ENCODE measurements at places on chromosomes 7 and 10. TPM values are rescaled to one million over a fixed set of nuclear protein-coding genes. Genes with fewer than 3 reads are reported as not detected.

DNA sequence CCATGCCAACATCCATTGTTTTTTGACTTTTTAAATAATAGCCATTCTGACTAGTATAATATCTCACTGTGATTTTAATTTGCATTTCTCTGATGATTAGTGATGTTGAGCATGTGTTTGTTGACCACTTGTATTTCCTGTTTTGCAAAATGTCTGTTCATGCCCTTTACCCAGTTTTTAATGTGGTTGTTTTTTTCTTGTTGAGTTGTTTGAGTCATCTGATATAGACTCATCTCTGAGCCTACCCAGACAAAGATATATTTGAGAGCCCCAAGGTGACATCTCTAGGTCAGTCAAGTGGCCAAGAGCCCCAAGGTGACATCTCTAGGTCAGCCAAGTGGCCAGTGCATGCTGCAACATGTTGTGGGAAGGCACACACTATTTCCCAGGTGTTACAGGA, 224.7 kb downstream of the HECW1 start:
- no peak for DNase-seq

AGAP9 gene
- total RNA-seq, result 22.8 TPM

PNLIPRP2 gene
- 1.6 TPM for total RNA-seq

DNA sequence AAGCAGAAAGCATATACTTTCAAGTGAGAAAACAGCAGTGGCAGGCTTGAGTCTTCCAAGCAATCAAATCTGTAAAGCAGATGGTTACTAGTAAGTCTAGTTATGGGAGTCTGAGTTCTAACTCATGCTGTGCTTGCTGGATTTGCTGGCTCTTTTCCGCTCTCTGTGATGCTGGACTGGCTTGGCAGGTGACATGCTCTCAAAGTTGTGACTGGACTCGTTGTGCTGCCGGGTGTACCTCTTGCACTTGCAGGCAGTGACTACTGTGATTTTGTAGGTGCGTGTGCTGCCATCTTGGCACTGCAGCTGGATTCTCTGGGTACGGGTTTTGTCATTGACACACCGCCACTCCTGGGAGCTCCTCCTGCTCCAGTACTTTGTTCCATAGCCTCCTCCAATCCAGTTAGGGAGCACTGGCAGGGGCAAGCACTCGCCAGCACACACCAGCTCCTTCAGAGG, 3.1 kb downstream of the SOSTDC1 start:
- no peak for DNase-seq

HERC4 gene
- 95.1 TPM for total RNA-seq

DNA sequence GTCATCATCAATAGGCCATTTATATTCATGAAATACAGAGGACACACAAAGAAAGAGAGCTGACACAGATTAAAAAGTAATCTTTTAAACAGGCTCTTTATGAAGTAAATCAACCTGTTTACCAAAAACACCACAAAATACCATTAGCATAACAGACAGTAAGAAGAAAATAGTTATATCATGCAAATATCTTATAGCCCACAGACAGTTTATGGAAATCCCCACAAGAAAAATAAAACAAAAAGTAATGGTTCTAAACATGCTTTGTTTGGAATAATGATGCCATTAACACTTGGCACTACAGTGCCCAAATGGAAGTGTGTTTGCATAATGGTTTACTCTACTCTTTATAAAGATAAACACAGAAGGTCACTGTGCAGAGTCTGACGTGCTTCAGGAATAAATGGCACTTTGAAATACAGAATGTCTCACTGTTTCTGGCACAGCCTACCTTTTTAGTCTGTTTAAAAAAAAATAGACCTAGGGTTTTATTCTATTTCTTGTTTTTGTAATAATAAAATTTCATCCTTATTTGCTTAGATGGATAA, 30.1 kb downstream of the SEMA3D start:
- no peak for DNase-seq

DNA sequence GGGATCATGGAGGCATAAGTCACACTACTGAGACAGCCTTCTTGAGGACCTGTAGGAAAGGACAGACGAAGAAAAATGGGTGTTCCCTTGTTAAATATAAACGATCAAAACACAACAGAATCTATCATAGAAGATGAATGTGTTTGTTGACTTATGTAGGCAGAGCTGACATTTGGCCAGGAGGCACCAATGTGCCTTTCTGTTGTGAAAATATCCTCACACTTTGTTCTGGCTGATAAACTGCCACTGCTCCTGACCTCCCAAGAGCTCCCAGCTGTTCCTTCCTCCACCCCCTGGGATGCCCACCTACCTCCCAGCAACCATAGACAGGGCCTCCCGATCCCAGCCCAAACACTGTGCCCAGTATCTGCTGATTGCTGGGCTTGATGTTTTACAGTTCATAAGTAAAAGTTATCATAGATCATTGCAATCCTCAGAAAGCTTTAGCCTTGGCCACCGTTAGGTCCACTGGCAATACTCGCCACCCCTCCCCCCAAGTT, 116.6 kb downstream of the CTTNBP2 start:
- no peak for DNase-seq

COL26A1 gene
- 0.09 TPM for total RNA-seq

DNA sequence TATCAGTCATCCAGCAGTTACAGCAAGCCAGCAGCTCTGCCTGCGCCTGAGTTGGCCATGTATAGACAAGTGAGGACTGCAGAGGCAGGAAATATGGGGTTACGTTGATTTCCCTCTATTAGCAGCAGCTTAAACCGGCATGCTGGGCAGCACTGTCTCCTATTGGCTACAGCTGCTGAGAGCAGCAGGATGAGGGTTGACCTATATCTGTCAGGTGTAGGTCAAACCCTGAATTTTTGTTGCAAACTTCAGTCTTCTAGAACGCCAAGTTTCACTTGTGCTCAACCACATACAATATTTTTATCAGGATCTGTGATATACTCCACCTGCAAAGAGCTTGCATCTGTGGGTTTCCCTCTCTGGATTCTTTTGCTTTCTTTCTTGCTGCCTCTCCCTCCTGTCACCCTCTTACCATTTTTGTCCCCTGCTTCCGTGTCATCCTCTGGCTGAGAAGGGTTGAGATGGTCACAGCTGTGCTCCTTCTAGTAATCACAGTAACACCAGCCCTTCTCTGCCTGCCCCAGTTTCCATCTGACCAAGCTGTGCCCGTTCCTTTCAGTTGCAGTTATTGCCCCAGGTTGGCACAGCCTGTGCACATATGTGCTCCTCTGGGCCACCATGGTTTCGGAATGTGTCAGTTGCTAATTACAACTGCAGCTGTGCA, 23.8 kb upstream of the GLCCI1 start:
- DNase-seq, result no peak

DNA sequence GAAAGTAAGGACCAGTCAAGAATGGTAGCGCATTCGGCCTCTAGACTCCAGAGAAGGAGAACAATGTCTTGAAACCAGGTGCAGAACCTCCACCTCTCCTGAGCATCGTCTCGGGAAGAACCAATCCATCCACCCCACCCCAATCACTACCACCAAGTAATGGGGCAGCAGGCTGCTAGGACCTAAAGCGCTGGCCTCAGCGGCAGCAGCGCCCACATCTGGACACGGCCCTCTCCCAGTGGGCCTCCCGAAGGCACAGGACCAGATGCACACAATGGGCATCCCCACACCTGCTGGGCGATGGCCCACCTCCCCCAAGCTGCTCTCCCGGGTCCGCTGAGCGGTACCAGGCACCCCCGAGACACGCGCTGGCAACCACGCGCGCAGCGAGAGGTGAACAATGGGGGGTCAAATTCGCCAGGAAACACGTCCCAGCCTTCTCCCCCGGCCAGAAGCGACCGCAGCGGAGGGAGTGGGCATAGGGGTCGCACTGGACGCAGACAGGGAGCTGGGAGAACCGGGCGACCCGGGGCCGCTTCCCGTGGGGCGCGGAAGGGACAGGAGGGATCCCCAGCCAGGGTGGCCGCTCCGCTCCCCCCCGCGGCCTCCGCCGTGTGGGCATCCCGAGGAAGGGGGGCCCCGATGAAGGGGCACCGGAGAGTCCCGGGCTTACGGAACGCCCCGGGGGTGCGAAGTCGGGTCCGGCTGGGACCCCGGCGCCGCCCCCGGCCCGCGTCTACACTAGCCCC, 506 bp downstream of the CTTNBP2 start:
- peak; percentile 62 for DNase-seq

DNA sequence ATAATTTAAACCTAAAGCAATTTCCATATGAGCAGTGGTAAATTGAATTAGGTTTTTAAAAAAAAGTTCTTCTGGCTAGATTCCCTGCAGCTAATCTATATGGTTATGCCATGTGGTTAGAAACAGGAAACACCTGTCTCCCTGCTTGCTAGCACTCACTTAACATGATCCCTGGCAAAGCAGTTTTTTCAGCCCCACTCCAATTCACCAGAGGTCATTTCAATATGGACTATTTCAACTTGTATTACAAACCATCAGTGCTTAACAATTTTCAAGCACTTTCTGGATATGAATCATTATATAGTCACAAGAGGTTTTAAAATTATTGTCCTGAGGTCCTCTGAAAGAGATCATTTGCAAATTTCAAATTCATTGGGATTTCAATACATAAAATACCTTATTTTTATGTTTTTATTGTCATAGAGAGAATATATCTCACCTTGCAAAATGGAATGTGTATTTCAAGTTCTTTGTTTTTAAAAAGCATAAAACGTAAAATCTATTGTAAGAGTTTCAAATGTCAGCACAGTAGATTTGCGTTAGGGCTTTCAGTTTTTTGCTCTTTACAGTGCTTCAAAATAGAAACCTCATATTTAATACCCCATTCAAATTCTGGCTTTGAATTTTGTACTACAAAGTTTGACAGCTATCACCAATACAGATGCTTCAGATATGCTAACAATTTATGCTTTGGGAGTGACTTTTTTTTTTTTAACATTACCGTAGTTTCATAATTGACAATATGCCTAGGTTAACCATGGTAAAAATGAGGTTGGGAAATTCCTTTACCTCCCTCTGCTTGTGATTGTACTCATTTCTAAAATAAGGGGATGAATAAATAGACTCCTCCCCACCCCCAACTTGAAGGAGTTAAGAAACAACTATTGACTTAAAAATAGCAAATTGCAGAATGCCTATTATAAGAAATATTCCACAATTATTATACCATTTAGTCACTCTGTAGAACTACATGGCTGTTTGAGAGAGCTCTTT, 117.5 kb upstream of the HGF start:
- DNase-seq, result no peak

SEMA4G gene
- total RNA-seq, result 15.3 TPM

PURB gene
- total RNA-seq, result 27.6 TPM

GRCh38 chr7:104938741-104939390, 75.1 kb upstream of the KMT2E start:
- no peak for DNase-seq

GRCh38 chr10:99534939-99535763, 2.4 kb downstream of the NKX2-3 start:
- DNase-seq, result no peak

DNA sequence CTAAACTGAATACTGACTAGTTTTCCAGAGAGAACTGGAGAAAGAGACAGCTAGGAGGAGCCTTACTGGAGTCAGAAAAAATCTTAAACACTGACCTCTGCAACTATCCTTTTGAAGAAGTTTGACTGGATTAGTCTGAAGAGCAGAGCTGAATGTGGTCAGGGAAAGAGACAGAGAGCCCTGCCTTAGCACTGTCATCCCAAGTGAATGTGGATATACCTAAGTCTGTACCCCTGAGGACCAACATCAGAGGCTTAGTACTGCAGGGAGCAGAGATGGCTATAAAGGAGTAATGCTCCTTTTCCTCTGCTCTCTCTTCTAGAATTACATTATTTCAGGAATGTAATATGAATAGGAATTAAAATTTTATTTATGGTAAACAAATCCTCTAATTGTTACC, 69.8 kb upstream of the TMEM140 start:
- no peak for DNase-seq

PRLHR gene
- not detected for total RNA-seq

GRCh38 chr7:82078807-82079206, 309.0 kb upstream of the HGF start:
- DNase-seq, result no peak

SLC13A4 gene
- total RNA-seq, result 0.27 TPM

GRCh38 chr7:147376192-147376591, 1214.4 kb upstream of the C7orf33 start:
- DNase-seq, result no peak

NUDT13 gene
- 2.2 TPM for total RNA-seq

GRCh38 chr7:22659741-22660140, 67.3 kb upstream of the IL6 start:
- no peak for DNase-seq

GRCh38 chr7:133854739-133855138, 272.4 kb upstream of the LRGUK start:
- DNase-seq, result no peak

Measured in sciatic nerve (tissue), 2 donors.